ENCODE measurements at places on chromosomes 11 and 22. TPM values are rescaled to one million over a fixed set of nuclear protein-coding genes. Genes with fewer than 3 reads are reported as not detected.

GRCh38 chr22:39311592-39312400 lies 7.6 kb downstream of the RPL3 start:
- DNase-seq, result no peak

GLB1L2 gene
- 2.0 TPM for total RNA-seq

DNA sequence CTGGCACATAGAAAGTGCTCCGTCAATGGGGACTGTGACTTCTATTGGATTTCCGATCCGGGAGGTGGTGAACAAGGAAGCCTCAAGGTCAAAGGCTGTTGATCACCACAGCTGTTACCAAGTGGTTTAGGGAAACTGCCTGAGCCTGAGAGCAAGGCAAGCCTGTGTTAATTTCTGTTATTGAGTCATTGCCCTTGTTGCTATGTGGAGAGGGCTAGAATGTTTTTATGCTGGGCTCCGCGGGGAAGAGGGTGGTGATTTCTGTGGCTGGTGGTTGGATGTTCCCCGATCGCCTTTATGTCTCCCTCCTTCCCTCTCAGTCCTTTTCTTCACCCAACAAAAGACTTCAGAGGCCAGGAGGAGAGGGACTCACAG lies 108.5 kb upstream of the ALX4 start:
- no peak for DNase-seq

GRCh38 chr11:59206635-59207034 lies 6.1 kb downstream of the MPEG1 start:
- no peak for DNase-seq

DNA sequence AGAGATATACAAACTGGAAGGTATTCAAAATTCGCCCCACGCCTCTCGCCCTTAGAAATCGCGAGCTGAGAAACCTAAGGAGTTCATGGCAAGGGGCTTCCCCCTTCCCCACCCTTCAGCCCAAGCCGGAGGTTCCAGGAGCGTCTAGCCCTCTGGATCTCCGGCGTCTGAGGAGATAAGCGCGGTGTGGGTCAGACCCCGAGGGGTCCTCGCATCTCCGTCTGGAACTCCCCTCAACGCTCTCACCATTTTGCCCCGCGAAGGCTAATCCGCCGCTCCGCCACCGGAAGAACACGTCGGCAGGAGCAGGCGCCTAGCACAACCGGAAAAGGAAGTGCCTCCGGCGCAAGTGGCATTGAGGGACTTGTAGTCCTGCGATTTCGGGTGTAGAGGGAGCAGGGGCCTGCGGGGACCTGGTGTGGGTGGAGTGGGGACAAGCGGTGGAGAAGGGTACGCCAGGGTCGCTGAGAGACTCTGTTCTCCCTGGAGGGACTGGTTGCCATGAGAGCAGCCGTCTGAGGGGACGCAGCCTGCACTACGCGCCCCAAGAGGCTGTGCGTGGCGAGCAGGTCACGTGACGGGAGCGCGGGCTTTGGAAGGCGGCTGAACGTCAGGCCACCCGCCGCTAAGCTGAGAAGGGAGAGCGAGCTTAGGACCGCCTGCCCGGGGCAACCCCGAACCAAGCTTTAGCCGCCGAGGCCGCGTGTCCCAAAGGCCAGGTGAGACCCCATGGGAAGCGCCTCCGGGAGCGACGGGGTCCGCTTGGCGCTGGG lies at the start of the genes FEN1 and TMEM258:
TSS of gene FEN1 (plus strand) at position 602 of the 773 bp plus-strand sequence. CDS start 2,451 bp downstream, outside the sequence.
TSS of gene TMEM258 (minus strand) at position 290 of the 773 bp plus-strand sequence. CDS start at position 249, 41 bp downstream.
- peak; percentile 96 for DNase-seq
